ENCODE measurements at places on chromosomes 11 and 22. TPM values are rescaled to one million over a fixed set of nuclear protein-coding genes. Genes with fewer than 3 reads are reported as not detected.

- H3K27me3 ChIP-seq: peaks cover 1% of the 10 kb centered on the region
- no peaks in the 10 kb centered on the region for H3K36me3 ChIP-seq
- H3K27ac ChIP-seq: no peak overlapping the region
- no peak overlapping the region for H3K4me3 ChIP-seq
These were observed 17.7 kb upstream of the TUB start for GRCh38 chr11:8063324-8063723.

DNA sequence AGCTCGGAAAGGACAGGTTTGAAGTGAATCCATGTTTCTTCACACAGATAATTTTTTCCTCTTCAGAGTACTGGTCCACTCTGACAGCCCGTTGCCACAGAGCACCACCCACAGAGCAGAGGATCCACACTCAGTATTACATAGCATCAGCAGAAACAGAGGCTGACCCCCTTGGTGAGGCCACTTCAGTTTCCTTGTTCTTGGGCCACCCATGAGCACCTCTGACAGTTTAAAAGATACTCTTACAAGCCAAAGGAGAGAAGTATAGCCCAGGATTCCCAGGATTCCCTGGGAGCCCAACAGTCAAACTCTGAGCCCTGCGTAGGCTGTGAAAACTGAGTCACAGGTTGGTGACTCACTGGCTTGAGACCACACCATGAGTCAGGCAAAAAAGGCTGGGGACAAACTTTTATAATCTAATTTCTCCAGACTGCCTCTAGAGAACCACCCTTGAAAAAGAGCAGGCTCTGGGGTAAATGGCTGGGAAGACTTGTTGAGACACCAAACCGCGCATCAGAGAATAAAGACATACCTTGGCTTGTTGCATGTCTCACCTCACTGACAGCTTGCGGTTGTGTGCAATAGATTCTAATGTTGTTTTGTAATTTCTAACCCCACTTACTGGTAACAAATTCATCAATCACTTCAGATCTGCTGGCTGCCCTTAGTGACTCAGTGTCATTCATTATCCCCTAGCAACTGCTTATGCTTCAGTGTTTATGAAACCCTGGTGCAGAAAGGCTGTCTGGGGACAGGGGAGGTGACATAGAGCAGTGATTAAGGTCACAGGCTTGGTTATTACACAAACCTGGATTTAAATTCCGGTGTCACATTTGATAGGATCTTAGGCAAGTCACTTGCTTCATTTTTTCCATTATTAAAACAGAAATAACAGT, 56.9 kb upstream of the PRSS23 start:
- no peak overlapping the region for H3K4me3 ChIP-seq
- H3K27ac ChIP-seq: no peak overlapping the region
- no peaks in the 10 kb centered on the region for H3K36me3 ChIP-seq
- H3K27me3 ChIP-seq: peaks cover 8% of the 10 kb centered on the region
- peaks cover 2% of the 10 kb centered on the region for H3K4me1 ChIP-seq

- no peak overlapping the region for H3K27ac ChIP-seq
- no peaks in the 10 kb centered on the region for H3K36me3 ChIP-seq
- H3K27me3 ChIP-seq: peaks cover 3% of the 10 kb centered on the region
- H3K4me1 ChIP-seq: peaks cover 8% of the 10 kb centered on the region
- DNase-seq: no peak
These were observed 38.7 kb upstream of the LINC01488 start for GRCh38 chr11:69442807-69443137.

DNA sequence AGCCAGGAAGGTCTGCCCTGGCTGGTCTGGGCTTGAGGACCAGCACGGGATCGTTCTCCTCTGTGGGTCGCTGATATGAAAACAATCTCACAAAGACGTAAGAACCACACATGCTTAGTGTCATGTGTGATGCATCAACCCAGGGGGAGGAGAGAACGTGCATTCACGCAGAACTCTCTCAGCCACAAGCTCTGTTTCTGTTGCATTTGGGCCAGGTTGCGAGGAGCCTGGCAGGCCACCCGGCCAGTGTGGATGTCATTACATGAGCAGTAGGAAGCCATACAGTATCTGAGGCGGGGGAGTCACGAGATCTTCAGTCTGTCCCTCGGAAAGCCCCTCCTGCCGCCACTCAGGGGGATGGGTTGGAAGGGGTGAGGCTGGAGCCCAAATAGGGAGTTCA, 53.1 kb upstream of the KCNQ1OT1 start:
- H3K27me3 ChIP-seq: no peaks in the 10 kb centered on the region
- H3K36me3 ChIP-seq: no peaks in the 10 kb centered on the region
- H3K27ac ChIP-seq: no peak overlapping the region
- no peak overlapping the region for H3K4me3 ChIP-seq

- no peak for DNase-seq
- H3K27me3 ChIP-seq: no peaks in the 10 kb centered on the region
- peak overlapping the region; percentile 95 for H3K27ac ChIP-seq
- H3K36me3 ChIP-seq: peaks cover 88% of the 10 kb centered on the region
- peak overlapping the region; percentile 54 for H3K4me3 ChIP-seq
These were observed 13.2 kb downstream of the CD6 start for GRCh38 chr11:60984636-60985035.

GRCh38 chr11:106520146-106520912, 442.9 kb downstream of the AASDHPPT start:
- H3K36me3 ChIP-seq: no peaks in the 10 kb centered on the region
- DNase-seq: no peak
- no peak overlapping the region for H3K4me3 ChIP-seq
- no peak overlapping the region for H3K27ac ChIP-seq

DNA sequence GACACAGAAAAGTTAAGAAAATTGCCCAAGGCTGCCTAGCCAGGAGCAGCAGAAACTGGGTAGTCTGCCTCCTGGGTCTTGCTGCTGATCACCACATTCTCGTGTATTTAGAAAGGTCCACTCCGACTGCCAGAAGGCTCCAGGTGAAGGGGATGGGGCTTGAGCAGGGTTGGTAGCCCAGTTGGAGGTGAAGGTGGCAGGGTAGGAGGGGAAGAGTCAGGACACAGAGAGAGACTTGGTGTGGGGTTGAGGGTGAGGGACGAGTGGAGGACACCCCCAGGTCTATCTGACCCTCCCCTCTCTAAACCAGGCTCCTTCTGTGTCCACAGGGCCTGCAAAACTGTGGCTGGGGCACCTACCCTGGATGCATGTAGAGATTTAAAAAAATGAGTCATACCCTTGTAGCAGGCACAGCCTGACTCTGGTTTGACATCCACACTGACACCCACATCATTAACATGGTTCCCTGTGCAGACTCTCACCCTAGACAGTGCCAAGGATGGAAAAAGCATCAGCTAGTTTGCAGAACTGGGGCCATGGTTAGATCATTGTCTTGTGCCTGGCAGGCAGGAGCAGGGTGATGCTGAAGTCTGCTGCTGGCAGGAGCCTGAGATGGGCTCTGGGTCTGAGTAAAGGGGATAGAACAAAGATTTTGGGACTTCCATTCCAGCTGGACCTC, 273.2 kb downstream of the TENM4 start:
- no peak overlapping the region for H3K27ac ChIP-seq
- H3K4me1 ChIP-seq: no peaks in the 10 kb centered on the region
- no peaks in the 10 kb centered on the region for H3K27me3 ChIP-seq
- no peaks in the 10 kb centered on the region for H3K36me3 ChIP-seq
- DNase-seq: no peak
- H3K4me3 ChIP-seq: no peak overlapping the region

GRCh38 chr11:62122076-62122475, 1.7 kb upstream of the INCENP start:
- H3K27ac ChIP-seq: no peak overlapping the region
- DNase-seq: no peak
- H3K4me3 ChIP-seq: no peak overlapping the region
- H3K4me1 ChIP-seq: peaks cover 29% of the 10 kb centered on the region
- H3K27me3 ChIP-seq: peaks cover 3% of the 10 kb centered on the region
- H3K36me3 ChIP-seq: peaks cover 7% of the 10 kb centered on the region

GRCh38 chr22:25420471-25420924, 144.0 kb upstream of the GRK3 start:
- H3K4me1 ChIP-seq: peaks cover 25% of the 10 kb centered on the region
- H3K36me3 ChIP-seq: peaks cover 6% of the 10 kb centered on the region
- H3K4me3 ChIP-seq: no peak overlapping the region

DNA sequence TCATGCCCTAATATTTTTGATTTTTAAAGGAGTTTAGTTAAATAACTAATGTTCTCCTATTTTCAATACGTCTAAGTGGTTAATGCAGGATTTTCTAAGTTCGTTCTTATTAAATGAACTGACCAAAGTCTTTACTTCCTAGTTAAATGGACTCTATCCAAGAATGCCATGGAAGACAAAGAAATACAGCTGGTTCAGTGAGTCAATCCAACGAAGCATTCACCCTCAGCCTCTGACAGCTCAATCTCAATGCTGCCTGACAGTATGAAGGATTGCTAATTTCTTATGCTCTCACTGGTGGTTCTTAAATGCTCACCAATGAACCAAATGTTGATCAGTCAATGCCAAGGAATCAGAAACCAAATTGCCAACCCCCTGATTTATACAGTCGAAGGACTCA, 219.4 kb downstream of the CADM1 start:
- no peaks in the 10 kb centered on the region for H3K4me1 ChIP-seq
- no peak overlapping the region for H3K27ac ChIP-seq
- no peak overlapping the region for H3K4me3 ChIP-seq
- no peaks in the 10 kb centered on the region for H3K36me3 ChIP-seq
- DNase-seq: no peak

GRCh38 chr11:119545978-119546915, 123.3 kb upstream of the THY1 start:
- DNase-seq: no peak
- H3K27me3 ChIP-seq: peaks cover 11% of the 10 kb centered on the region
- no peaks in the 10 kb centered on the region for H3K36me3 ChIP-seq
- no peak overlapping the region for H3K27ac ChIP-seq
- H3K4me1 ChIP-seq: no peaks in the 10 kb centered on the region

DNA sequence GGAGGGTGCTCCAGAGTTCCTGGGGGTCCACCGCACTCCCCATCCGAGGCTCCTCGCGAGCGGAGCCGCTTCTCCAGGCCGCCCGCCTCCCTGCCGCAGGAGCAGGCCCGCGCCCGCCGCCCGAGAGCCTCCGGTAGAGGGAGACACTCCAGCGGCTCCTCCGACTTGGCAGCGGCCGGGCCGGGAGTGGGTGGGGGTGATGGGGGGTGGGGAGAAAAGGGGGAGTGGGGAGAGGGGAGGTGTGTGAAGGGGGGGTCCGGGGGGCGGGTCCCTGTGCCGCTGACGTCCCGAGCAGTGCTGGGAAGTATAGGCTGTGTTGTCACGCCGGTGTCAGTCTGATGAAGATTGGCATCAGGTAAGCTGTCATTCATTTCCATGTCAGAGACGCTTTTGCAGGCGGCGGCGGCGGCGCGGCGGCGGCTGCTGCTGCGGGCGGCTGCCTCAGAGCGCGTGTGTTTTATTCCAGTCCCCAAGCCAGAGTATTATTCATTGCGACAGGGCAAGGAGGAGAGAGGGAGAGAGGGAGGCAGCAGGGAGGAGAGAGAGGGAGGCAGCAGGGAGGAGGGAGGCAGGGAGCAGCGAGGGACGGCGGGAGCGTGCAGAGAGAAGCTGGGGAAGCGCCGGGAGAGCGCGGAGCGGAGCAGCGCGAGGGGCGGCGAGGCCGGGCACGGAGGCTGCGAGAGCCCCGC, at the start of gene PKNOX2:
Gene PKNOX2 (plus strand): TSS at position 330 of the 689 bp plus-strand sequence. CDS start 186,555 bp downstream, outside the sequence.
- peaks cover 3% of the 10 kb centered on the region for H3K36me3 ChIP-seq
- no peak within 1 kb of the TSS for H3K27ac ChIP-seq
- H3K4me1 ChIP-seq: peaks cover 15% of the 10 kb centered on the region
- peak; percentile 52 for DNase-seq
- peaks cover 67% of the 10 kb centered on the region for H3K27me3 ChIP-seq
- peak within 1 kb of the TSS; percentile 80 for H3K4me3 ChIP-seq

GRCh38 chr11:71451596-71452198, 1.3 kb upstream of the NADSYN1 start:
- H3K4me3 ChIP-seq: peak overlapping the region; percentile 90
- H3K4me1 ChIP-seq: peaks cover 68% of the 10 kb centered on the region
- DNase-seq: no peak
- H3K36me3 ChIP-seq: peaks cover 24% of the 10 kb centered on the region
- no peaks in the 10 kb centered on the region for H3K27me3 ChIP-seq
- H3K27ac ChIP-seq: peak overlapping the region; percentile 94

DNA sequence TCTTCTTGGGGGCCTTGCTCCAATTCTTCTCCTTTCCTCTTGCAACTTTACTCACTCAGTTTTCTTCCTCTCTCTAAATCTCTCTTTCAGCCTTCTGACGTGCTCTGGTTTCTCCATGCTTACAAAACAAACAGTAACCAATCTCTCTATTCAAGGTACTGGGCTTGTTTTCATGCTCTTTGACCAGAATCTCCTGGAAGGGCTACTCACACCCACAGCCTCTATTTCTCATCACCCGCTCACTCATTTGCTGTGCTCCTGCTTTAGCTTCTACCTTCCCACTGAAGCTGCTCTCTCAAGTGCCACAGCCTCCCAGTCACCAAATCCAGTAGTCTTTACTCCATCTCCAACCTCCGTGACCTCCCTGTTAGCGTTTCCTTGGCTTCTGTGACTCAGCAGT, 60.4 kb downstream of the SERGEF start:
- no peaks in the 10 kb centered on the region for H3K27me3 ChIP-seq
- H3K4me3 ChIP-seq: no peak overlapping the region
- no peaks in the 10 kb centered on the region for H3K4me1 ChIP-seq

TSPAN18 gene
- 22.9 TPM for total RNA-seq

DDIAS gene
- total RNA-seq: 14.7 TPM

KCNJ1 gene
- total RNA-seq: not detected

KLHDC7B gene
- total RNA-seq: 16.0 TPM

AHNAK gene
- total RNA-seq: 206 TPM
